Mesenchymal stem cell (in vitro differentiated cells and primary cell): ENCODE measurements at places on chromosomes 11 and 22.

DNA sequence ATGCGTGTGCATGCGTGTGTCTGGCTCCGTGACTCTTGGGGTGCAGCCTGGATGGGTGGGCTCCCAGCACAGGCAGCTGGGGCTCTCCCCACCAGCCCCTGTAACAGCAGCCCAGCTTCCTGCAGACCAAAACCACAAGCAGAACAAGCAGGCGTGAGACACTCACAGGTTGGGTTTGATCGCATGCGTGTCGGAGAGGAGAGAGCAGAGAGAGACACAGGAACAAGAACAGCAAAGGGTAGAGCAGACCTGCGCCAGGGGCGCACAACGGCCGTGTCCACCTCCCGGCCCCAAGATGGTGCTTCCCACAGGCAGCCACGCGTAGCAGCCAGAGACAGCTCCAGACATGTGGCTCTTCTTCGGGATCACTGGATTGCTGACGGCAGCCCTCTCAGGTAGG, at the start of gene CD6:
Gene CD6 (plus strand): TSS at position 161 of the 400 bp plus-strand sequence. CDS start 186 bp downstream, at position 347.
- no peak for DNase-seq

GRCh38 chr11:106463796-106464201, 386.3 kb downstream of the AASDHPPT start:
- peak; percentile 75 for DNase-seq

DNA sequence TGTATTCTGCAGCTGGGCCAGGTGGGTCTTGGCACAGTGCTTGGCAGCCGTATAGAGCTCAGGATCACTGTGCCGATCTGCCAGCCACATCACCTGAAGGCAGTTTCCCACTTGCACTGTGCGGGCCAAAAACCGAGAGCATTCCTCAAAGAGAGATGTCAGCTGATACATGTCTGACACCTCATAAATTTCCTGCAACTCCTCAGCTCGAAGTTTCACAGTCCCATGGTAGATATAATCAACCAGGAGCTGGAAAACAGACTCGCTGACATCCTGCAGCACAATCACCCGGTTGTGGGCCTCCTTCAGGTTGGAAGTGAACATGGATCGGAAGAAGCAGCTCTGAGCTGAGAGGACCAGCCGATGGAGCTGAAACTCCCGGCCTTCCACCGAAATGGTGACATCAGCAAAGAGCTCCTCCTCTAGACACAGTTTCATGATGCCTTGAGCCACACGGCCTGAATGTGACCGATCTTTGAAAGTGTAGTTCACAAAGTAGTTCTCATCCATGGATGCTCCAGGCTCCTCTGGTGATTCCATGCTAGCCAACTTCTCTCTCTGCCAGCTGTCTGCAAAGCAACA, 1.2 kb downstream of the KBTBD4 start:
- DNase-seq, result no peak

DNA sequence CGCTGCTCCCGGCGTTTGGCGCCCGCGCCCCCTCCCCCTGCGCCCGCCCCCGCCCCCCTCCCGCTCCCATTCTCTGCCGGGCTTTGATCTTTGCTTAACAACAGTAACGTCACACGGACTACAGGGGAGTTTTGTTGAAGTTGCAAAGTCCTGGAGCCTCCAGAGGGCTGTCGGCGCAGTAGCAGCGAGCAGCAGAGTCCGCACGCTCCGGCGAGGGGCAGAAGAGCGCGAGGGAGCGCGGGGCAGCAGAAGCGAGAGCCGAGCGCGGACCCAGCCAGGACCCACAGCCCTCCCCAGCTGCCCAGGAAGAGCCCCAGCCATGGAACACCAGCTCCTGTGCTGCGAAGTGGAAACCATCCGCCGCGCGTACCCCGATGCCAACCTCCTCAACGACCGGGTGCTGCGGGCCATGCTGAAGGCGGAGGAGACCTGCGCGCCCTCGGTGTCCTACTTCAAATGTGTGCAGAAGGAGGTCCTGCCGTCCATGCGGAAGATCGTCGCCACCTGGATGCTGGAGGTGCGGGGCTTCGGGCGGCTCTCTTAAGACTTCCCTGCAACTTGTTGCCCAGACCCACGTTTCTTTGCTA, at the start of gene CCND1:
Gene CCND1 (plus strand): TSS at position 162 of the 587 bp plus-strand sequence. CDS start 158 bp downstream, at position 320.
- DNase-seq, result peak; percentile 94

GRCh38 chr22:19207401-19207808, 28.9 kb upstream of the SLC25A1 start:
- no peak for DNase-seq

- no peak for DNase-seq
These were observed 6.0 kb upstream of the CD248 start for GRCh38 chr11:66322732-66323427.

DNA sequence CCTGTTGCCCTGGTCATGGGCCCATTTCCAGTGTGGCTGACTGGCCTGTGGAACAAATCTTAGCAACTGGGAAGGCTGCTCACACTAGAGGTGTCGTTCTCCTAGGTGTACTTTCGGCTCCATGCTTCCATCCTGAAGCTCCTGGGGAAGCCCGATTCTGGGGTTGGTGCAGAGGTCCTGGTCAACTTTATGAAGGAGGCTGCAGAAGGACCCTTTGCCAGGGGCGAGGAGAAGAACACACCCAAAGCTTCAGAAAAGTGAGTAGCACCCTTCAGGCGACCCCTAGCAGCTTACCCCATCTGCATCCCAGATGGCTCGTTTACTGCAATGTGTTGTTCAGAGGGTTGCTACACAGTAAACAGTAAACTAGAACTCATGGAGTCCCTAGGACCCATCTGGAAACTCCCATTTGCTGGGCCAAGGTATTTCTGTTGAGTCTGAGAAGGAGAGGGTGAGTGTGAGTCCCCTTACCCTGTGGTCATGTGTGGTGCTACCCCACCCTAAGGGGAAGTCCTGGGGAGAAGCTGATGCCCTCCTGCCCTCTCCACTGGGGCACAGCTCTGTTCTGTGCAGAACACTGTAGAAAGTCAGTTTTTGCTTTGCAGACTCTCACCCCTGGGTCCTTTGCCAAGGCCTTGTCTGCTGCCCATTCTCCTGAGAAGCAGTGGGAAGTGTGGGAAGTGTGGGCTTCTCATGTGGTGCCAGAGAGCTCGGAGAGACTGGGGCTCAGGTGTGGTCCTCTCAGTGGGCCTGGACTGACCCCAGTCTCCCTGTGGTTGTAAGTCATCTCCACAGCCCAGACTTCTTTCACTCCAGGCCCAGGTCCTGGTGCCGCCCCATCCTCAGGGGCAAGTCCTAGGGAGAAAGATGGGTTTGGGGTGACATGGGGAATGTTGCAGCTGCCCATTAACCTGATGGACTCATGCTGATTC, 85.0 kb downstream of the CABIN1 start:
- DNase-seq, result no peak

GRCh38 chr22:40198733-40199132, 21.0 kb downstream of the TNRC6B start:
- no peak for DNase-seq
